Mucosa of descending colon (tissue), 3 donors: ENCODE measurements at places on chromosomes 7 and 10.
A peak's percentile ranks its signal among the peaks of the same experiment; 100 is the strongest.

DNA sequence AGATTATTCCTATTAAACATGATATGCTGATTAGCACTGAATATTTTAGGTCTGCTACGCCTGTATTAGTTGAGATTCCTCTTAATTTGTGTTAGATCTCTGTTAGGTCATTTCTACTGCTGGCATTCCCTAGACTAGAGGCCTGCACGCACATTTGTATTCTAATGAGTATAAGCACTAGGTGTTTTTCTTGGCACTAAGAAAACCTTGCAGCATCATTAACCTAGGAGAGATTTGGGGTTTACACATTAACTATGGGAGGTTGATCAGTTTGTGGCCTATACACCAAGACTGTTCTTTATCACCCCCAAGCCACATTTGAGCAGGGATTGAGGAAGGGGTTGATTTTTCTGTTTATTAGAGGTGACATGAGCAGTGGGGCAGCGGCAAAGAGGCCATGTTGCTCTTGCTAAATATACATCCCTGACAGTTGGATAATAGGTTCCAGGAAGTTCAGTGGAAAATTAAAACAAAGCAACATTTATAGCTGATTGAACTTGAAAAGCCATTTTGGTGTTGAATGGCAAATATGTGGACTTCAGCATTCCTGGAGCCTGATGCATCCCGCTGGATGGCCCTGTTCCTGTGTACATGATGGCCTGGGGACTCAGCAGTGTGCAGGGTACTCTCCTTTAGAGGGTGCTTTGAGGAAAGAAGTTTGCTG is 65.2 kb downstream of the GBF1 start:
- no peak for DNase-seq

DNA sequence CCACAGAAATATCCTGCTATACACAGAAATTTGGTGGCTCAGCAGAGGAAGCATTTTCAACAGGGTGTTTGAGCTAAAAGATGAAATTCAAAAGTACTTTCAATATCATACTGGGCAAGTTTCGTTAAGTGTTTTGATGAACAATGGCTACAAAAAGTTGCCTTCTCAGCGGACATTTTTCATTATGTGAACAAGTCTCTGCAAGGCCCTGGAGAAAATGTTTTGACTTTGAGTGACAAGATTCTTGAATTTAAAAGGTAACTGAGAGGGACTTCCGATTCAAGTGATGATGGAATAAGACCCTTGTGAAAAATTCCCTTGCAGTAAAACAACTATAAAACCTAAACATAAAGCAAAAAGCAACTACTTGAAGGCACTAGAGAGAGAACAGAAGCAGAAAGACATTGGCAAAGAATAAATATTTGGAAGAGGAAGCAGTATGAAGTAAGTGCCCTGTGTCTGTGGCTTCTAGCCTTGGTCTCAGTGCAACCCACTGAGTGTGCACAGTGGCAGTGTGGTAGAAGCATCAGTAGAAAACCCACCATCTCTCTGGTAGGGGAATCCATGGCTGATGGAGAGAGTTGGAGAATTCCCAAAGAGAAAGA is 62.5 kb upstream of the NAMPT start:
- no peak for DNase-seq

- DNase-seq, result peak; percentile 68
Observed at GRCh38 chr10:125159932-125160855, at the start of gene CTBP2. Gene CTBP2 (minus strand): TSS chr10:125160563.

- no peak for DNase-seq
Observed at GRCh38 chr7:55641273-55641691, 69.0 kb upstream of the VOPP1 start.

- DNase-seq, result no peak
Observed at GRCh38 chr7:85030893-85031292, 156.0 kb downstream of the SEMA3D start.
